Activated CD4-positive, alpha-beta T cell treated with anti-CD3 and anti-CD28 coated beads for 24 hours (primary cell): ENCODE measurements at places on chromosomes 13 and 19.

GRCh38 chr19:9941231-9941630 lies 4.9 kb upstream of the OLFM2 start:
- DNase-seq, result no peak

DNA sequence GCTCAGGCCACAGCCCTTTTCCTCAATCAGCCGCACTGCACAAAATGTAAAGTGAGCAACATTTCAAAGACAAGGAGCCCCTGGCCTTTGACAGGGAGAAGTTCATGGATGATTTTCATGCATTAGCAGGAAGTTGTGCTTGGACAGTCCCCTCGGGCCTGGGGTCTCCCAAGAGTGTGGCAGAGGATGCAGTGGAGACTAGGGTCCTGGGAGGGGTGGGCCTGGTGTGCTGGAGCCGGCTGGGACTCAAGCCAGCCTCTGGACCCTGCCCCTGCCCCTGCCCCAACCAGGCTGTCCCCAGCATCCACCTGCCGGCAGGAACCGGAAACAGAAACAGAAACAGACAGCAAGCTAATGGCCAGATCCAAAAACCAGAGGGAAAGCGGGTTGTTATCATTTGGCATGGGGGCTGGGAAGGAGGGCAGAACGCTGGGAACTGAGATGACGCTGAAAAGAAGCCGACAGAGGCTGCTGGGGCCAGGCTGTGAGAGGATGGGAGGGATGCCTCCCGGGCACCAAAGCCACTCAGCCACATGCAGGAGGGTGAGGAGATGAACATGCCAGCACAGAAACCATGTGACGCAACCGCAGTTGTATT lies 2.3 kb downstream of the GAS6 start:
- DNase-seq, result no peak

GRCh38 chr19:39024875-39025641 lies 7.3 kb downstream of the FBXO27 start:
- no peak for DNase-seq

- DNase-seq, result no peak
These were observed 9.6 kb upstream of the CEACAM6 start for GRCh38 chr19:41745756-41746155.

GRCh38 chr19:53977991-53978731 lies 13.3 kb upstream of the CACNG6 start:
- no peak for DNase-seq

GRCh38 chr13:75639454-75639853 lies 3.3 kb downstream of the LMO7 start:
- DNase-seq, result no peak

GRCh38 chr13:46088821-46089562 lies 15.8 kb downstream of the CPB2 start:
- DNase-seq, result no peak

DNA sequence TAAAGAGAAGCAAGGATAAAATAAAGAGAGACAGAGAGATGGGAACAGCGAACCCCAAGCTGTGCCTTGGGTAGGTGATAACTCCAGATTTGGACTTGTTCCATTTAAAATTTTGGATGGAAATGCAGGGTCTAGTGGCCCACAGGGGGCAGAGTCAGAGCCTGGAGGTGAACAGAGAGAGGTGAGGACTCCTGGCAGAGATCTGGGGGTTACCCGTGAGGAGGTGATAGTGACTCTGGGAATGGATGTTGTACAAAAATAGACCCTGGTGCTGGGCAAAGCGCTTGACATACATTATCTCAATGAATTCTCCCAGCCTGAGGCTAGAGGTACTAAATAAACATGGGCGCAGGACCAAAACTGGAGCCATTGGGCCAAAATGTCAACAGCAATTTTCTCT lies 14.3 kb upstream of the DHRS12 start:
- no peak for DNase-seq

GRCh38 chr19:1658150-1659083 lies 6.0 kb upstream of the TCF3 start:
- DNase-seq, result no peak

- no peak for DNase-seq
These were observed 1.5 kb downstream of the ONECUT3 start for GRCh38 chr19:1754636-1755466.

- no peak for DNase-seq
These were observed 52.8 kb downstream of the COL4A2 start for GRCh38 chr13:110359840-110360301.

DNA sequence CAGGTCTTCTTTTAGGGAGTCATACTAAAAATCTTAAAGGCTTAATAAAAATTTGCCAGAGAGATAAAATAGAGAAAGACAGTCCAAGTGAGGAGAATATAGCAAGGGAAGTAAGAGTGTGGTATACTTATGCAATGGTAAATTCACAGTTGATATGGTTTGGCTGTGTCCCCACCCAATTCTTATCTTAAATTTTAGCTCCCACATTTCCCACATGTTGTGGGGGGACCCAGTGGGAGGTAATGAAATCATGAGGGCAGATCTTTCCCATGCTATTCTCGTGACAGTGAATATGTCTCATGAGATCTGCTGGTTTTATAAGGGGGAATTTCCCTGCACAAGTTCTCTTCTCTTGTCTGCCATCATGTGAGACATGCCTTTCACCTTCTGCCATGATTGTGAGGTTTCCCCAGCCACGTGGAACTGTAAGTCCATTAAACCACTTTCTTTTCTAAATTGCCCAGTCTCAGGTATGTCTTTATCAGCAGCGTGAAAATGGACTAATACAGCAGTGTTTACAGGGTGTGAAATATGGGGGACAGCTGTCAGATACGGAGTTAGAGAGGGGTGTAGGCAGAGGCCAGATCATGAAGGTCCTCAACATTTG lies 115.4 kb downstream of the UGGT2 start:
- DNase-seq, result no peak

GRCh38 chr19:54275951-54276350 lies 5.0 kb downstream of the LILRB2 start:
- no peak for DNase-seq

- DNase-seq, result no peak
These were observed 690.8 kb upstream of the ARGLU1 start for GRCh38 chr13:107258599-107259187.

DNA sequence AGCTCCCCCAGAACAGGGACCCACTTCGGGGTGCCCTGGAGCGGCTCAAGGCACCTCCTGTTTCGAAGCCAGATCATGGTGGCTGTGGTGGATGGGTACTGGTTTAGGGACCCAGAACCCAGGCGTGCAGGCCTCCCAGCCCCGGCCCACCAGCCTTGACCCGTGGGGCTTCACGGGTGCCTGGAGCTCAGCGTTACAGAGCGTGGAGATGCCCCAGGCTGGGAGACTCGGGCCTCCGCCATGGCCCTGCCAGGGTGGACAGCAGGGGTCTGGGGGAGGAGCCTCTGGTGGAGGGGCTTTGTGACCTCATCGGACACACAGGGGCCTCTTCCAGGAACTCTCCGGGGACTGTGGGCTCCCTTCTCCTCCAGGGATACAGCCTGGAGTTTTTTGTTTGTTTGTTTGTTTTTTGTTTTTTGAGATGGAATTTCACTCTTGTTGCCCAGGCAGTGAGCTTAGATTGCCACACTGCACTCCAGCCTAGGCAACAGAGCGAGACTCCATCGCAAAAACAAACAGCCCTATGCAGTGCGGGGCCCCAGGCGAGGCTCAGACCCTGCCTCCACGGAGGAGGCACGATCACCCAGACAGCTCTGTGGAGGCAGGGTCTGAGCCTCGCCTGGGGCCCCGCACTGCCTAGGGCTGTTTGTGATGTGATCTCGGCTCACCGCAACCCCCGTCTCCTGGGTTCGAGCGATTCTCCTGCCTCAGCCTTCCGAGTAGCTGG lies at the start of gene GARIN5B:
GARIN5B (minus strand) TSS at position 271 of the 727 bp plus-strand sequence; CDS start at position 77, 194 bp downstream.
- DNase-seq, result no peak

DNA sequence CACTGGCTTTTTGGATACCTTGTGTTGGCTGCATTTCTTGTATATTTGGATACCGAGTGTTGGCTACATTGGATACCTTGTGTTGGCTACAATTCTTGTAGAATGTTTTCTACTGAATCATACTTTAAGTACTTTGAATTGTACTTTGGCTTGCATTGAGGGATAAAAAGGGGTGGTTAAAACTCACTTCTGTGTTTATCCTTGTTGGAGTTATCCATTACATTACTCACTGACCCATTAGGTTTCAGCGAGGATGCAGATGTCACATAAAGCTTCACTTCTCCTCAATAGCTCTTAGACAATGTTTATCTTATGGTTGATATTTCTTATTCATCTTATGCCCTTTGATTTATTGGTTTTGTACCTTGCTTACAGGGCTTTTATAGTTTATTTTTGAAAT lies 43.1 kb downstream of the PDS5B start:
- no peak for DNase-seq

GRCh38 chr19:49011194-49011593 lies 5.7 kb downstream of the LHB start:
- no peak for DNase-seq

- DNase-seq, result peak; percentile 35
These were observed 823 bp downstream of the TLE5 start for GRCh38 chr19:3061182-3062161.

GRCh38 chr13:80742033-80742432 lies 401.1 kb upstream of the SPRY2 start:
- no peak for DNase-seq

DNA sequence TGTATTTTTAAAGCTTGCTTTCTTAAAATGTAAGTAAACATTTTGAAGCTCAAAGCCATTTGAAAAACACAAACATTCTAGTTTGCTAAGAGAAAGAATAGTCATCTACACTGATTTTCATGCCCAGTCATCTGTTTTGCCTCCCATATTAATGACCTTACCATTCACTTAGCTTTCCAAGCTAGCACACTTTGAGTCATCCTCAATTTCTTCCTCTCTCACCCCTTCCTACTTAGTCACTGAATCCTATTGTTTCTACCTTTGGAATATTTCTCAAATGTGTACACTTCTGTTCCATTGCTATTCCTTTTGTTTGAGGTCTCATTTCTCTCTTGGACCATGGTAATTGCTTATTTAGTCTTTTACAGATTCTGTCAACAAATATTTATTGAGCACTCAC lies 7.3 kb upstream of the HS6ST3 start:
- no peak for DNase-seq
